ENCODE measurements at places on chromosomes 16 and 17.

DNA sequence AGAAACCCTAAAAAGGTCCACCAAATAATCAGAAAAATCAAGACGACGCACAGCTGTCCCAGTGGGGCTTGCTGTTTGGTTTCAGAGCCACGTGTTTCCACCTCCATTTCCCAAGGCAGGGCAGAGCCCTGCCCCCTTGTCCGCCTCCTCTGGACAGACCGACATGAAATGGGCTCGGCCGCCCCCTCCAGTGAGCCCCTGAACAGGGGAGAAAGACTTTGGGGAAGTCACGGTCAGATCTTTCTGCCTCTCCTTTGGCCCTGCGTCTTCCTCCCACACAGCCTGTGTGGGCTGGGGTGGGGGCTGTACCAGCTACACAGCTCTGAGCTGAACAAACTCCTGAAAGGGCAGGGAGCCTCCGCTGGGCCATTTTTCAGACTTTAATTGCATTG, 230.7 kb downstream of the ENGASE start:
- DNase-seq, result no peak

DNA sequence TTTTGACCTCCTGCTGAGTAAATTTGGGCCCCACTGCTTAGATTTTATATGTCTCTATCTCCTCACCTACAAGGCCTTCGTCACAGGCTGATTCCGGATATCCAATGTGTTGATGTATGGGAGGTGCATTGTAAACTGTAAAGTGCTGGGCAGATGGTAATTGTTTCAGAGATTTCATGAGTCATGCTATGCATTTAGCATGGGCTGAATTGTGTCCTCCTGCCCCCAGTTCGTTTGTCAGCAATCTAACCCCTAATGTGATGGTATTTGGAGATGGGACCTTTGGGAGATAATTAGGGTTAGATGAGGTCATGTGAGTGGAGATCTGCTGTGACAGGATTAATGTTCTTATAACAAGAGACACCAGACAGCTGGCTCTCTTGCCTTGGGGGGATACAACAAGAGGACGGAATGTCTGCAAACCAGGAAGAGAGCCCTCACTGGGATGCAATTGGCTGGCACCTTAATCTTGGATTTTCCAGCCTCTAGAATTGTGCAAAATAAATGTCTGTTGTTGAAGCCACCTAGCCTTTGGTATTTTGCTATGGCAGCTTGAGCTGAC, 101.8 kb upstream of the NLRP1 start:
- DNase-seq, result no peak

DNA sequence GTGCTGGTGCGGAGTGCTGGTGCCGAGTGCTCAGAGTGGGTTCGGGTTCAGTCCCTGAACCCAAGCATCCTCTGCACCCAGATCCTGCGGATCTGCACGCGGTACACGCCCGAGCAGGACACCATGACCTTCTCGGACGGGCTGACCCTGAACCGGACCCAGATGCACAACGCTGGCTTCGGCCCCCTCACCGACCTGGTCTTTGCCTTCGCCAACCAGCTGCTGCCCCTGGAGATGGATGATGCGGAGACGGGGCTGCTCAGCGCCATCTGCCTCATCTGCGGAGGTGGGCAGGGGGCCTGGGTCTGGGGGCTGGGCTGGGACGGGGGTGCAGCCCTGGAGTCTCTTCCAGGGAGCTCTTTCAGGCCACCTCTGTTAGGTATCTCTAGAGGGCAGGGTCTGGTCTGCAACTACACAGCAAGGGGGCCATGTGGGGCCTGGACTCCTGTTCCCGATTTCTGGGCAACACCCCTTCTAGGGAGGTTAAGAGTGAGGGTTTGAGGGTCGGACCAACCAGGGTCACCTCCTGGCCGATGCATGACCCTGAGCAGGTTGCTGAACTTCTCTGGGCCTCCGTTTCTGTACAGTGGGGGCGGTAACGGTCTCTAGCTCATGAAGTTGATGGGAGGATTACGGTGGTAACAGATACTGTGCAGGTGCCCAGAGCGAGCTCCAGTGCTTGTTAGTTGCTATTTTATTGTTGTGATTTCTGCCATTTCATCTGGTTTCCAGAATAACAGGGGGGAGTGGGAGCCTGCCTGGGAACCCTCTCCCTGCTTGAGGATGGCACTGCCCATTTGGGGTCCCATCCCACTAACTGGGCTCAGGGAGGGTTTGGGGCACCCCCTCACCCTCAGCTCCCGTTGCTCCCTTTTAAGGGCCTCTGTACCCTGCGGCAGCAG, 10.1 kb downstream of the GJD3 start:
- no peak for DNase-seq

DNA sequence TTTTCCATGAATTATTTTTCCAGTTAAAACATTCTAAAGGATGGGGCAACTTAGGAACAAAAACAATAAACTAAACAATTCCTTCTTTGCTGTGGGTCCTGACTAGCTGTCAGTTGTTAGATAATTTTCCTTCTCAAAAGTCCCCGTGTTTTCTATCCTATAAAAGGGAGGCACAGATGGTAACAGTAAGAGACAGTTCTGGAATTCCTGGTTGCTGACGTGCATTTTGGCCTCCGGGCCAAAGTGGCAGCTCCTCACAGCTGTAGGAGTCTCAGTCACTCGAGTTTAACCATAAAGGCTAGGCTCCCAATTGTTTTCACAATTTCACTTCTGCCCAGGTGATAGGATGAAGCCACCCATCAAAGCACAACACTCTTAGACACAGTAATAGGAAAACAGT, 77.0 kb upstream of the ZNF423 start:
- no peak for DNase-seq

- no peak for DNase-seq
Measured at GRCh38 chr16:85112364-85112763, at the start of gene CIBAR2. Gene CIBAR2 (minus strand): TSS chr16:85112472. CDS start chr16:85112352, 120 bp downstream.

DNA sequence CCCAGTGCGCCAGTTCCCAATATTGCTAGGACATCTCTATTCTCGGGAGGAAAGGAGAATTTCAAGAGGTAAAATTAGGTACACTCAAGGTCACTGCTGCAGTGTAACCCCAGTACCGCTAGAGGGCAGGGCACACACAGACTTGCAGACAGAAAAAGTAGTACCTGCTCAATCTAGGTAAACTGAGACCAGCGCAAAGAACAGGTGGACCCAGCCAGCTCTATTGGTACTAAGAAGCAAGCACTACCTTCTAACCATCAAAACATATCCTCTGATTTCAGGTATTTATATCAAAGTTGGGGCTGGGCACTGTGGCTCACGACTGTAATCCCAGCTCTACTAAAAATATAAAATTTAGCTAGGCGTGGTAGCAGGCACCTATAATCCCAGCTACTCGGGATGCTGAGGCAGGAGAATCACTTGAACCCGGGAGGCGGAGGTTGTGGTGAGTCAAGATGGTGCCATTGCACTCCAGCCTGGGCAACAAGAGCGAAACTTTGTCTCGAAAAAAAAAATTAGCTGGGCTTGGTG, 3.6 kb upstream of the WDR81 start:
- peak; percentile 54 for DNase-seq

GRCh38 chr17:82033359-82034085, 2.0 kb downstream of the RAC3 start:
- DNase-seq, result no peak

DNA sequence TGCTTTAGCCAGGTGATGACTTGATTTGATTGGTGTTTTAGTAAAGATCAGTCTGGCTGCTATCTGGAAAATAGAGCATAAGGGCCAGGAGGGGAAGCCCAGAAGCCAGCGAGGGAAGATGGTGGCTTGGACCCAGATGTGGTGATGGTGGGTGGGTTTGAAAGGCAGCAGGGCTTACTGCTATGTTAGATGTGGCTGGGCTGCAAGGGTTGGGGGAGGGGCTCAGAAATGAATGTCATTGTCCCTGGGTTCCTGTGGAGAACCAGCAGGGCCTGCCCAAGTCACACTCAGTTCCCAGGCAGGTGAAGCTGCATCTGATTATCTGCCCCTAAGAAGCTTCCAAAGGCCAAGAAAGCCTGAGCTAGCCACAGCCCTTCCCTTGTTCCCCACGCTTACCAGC, 71.7 kb upstream of the BRD7 start:
- DNase-seq, result no peak

GRCh38 chr17:60352071-60352470, 39.9 kb downstream of the USP32 start:
- DNase-seq, result no peak

- DNase-seq, result peak; percentile 34
Measured at GRCh38 chr17:879546-880442, 97.6 kb downstream of the MRM3 start.

- DNase-seq, result no peak
Measured at GRCh38 chr17:37361543-37361942, 14.2 kb upstream of the C17orf78 start.

DNA sequence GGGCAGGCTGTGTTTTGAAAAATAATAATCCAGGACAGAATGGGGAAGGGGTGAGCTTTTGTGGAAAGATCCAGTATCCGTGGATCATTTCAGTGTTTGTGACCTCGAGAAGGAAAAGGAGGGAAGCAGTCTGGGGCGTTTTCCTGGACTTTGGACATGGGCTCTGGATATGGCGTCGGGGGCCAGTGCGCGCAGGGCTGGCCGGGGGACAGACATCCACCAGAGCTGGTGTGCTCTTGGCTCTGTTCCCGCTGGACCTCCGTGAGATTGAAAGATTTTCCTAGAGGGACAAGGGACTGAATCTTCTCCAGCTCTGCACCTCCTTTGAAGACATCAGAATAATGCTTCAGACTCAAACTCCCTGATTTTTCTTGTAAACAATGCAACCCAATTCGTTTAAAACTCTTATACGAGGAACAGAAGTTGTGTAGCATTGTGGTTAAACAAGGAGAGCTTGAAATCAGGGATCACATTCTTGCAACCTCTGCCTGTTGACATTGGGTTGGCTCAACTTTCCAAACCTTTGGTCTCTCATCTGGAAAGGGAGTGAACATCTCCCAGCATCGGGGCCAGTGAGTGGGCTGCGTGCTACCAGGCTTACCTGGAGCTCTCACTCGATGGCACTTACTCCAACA, 75.9 kb downstream of the C16orf95 start:
- no peak for DNase-seq

DNA sequence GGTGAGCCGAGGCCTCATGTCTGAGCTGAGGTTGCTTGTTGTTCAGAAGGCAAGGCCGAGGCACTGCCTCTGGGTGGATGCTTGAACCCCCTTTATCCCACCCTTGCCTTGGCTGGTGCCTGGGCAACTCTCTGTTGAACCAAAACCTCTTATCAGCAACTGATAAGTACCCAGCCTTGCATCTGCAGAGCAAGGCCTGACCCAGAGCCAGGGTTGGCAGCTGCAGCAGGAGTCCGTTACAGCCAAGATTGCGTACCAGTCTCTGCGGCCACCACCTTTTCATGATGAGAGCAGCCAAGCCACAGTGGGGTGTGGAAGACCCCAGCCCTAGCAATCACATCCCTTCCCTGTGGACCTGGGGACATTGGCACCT, 118.3 kb downstream of the RAB11FIP4 start:
- DNase-seq, result no peak

DNA sequence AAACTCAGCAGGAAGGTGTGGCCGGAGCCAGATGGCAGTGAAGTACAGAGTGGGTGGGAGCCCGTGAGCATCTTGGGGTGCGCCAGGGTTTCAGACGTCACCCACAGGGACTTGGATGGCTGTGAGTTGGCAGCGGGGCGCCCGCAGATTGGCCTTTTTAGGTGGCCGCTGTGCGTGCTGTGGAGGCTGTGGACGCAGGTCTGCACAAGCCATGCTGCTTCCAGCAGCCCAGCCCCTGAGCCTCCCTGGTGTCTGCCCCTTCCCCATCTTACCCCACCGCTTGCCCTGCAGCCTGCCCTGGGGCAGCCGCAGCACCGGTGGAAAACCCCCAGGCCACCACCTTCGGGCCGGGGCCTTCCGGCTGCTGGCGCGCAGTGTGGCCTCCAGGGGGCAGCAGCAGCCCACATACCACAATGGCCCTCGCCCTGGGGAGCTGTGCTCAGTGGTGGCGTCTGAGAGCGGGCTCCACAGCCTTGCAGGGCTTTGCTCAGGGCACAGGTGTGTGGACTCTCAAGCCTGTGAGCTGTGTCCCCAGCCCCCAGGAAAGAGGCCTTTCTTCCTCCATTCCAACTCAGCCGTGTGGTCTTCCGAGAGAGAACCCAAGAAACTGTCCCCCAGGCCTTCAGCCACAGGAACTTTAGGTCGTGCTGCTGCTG, 11.8 kb downstream of the ENDOV start:
- DNase-seq, result peak; percentile 84

DNA sequence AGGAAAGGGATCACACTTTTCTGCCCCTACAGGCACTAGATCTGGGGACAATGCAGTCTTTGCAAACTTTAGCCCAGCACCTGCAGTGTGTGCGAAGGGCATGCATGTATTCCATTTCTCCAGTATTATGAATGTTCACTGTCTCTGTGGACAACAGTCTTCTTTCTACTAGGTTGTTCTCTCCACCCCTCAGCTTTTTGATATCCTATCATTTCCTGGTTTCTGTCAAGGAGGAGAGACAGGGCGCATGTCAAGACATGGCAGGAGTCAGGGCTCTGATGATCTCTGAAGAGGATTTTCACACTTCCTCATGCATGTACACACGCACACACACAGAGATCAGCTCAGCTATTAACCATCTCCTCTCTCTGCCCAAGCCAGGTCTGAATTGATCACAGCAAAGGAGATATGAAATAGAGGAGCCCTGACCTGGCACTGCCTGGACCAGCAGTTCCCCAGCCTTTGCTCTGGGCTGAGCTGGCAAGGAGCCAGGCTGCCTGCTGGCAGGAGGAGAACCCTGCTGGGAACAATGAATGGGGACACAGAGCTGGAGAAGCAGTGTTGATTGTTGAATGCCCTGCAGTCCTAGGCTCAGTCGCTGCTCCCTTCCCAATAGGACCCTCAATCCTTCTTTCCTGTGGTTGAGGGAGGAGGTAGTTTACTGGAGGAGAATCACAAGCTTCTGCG, 2.6 kb downstream of the GPR179 start:
- no peak for DNase-seq

GRCh38 chr16:35506898-35507194, 2047.4 kb downstream of the TP53TG3F start:
- no peak for DNase-seq

DNA sequence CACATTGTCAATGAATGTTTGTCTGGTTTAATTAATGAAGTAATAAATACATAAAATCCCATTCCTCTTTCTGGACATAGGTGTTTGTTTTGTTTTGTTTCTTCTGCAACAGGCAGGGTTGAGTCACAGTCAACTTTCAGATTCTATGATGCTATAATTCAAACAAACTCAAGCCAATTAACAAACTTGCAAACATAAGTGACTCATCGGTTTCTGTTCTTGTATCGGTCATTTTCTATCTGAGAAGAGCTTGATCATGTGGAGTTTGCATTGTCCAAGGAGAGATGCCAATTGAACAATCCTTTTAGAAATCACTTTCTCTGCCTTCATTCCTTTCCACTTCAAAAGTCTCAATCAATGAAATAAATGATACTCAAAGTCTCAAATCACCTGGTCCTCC, 294.2 kb upstream of the C16orf82 start:
- DNase-seq, result no peak

DNA sequence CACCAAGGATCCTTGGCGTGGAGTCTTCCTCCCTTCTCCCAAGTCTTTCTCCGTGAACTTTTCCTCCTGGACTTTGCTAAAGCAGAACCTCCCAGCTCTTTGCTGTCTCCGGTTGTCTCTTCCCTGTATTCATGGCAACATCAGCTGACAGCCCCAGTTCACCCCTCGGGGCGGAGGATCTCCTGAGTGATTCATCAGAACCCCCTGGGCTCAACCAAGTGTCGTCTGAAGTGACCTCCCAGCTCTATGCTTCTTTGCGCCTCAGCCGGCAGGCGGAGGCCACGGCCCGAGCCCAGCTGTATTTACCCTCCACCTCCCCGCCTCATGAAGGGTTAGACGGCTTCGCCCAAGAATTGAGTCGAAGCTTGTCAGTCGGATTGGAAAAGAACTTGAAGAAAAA, 943 bp downstream of the CNTROB start:
- no peak for DNase-seq

Data from stimulated activated CD4-positive, alpha-beta T cell treated with anti-CD3 and anti-CD28 coated beads, Interleukin-1b, Interleukin-23, amount 100 ng/mL, for 4 hours (primary cell).